ENCODE measurements at places on chromosomes 4 and X. TPM values are rescaled to one million over a fixed set of nuclear protein-coding genes. Genes with fewer than 3 reads are reported as not detected.

MAP3K15 gene
- total RNA-seq, result not detected

ADH7 gene
- not detected for total RNA-seq

SASH3 gene
- total RNA-seq, result not detected

CWH43 gene
- not detected for total RNA-seq

CFAP47 gene
- total RNA-seq, result not detected

DAPP1 gene
- total RNA-seq, result not detected

C4orf36 gene
- total RNA-seq, result 0.51 TPM

PABPC1L2A gene
- not detected for total RNA-seq

LAS1L gene
- total RNA-seq, result 30.4 TPM

TBC1D25 gene
- total RNA-seq, result 16.4 TPM

ETNPPL gene
- not detected for total RNA-seq

TMEM31 gene
- total RNA-seq, result not detected

MAGEA9B gene
- total RNA-seq, result not detected

PRR32 gene
- not detected for total RNA-seq

AWAT2 gene
- not detected for total RNA-seq

FRMD7 gene
- total RNA-seq, result 0.44 TPM

NLGN3 gene
- total RNA-seq, result 0.51 TPM

CTAG1A gene
- total RNA-seq, result not detected

QRFPR gene
- not detected for total RNA-seq

Data from osteocyte (in vitro differentiated cells).